ENCODE measurements at places on chromosomes 13 and 19.

- no peak for DNase-seq
Observed at GRCh38 chr13:30413842-30414241, 8.5 kb upstream of the UBE2L5 start.

GRCh38 chr19:47726467-47726866, 13.2 kb downstream of the EHD2 start:
- DNase-seq: no peak

- no peak for DNase-seq
Observed at GRCh38 chr19:55676383-55676782, 1.4 kb downstream of the EPN1 start.

GRCh38 chr13:87680298-87680697, 9.1 kb downstream of the SLITRK5 start:
- DNase-seq: no peak

- DNase-seq: no peak
Observed at GRCh38 chr13:110447058-110447511, 114.4 kb downstream of the RAB20 start.

DNA sequence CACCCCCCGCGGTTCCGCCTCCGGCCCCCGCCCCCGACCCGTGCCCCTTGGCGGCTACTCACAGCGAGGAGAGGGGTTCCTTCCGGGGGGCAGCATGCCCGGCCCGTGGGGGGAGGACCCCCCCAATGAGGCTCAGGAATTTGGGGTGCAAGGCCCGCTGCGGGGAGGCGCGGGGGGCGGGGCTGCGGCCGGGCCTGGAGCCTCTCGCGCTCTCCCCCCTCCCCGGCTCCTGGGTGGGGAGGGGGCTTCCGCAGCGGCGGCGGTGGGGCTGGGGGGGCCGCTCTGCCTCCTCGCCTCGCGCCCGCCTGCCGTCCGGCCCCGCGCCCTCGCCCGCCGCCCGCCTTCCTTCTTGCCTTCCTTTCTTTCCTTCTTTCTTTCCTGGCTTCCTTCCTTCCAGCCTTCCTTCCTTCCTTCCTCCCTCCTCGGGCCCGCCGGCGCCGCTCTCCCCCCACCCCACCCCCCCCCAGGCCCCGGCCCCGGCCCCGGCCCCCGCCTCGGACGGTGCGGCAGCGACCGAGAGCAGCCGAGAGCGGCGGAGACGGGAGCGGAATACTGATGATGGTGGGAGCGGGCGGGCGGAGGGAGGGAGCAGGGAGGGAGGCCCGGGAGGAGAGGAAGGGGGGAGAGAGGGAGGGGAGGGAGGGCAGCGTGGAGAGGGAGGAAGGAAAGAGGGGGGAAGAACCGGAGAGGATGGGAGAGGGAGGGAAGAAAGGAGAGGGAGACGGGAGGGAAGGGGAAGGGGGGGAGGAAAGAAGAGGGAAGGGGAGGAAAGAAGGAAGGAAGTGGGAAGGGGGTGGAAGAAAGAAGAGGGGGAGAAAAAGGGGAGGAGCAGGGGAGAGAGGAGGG, at the start of gene LRRC4B:
TSS of gene LRRC4B (minus strand) at position 554 of the 846 bp plus-strand sequence. CDS start 19,597 bp downstream, outside the sequence.
- no peak for DNase-seq

DNA sequence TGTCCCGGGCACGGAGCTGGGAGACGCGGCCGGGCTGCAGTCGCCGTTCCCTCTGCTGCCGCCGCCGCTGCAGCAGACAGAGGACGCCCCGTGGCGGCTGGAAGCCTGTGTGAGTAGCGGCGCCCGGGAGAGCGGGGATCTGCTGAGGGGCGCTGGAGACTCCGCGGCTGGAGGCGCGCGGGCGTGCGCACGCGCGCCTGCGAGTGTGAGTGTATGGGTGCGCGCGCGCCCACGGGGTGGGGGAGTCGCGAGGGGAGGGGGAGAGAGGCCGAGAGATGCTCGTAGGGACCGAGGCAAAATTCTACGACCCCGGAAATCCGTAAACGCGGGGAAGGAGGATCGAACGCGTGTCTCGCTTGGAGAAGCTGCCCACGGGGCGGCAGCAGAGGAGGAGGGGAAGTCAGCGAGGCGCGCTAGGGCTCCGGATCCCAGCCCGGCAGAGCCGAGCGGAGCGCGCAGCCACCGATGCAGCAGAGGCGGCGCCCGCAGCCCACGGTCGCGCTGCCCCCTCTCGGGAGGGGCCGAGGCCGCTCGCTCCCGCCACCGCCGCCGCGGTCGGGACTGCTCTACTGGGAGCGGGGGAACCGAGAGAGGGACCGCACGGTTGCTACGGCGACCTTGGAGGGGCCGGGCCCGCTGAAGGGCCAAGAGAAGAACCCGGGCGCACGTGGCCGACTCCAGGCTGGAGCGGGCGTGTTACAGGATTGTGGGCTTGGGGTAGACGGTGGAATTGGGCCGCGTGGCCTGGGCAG, at the start of gene ENOX1:
TSS of gene ENOX1 (minus strand) at position 207 of the 752 bp plus-strand sequence.
- no peak for DNase-seq

GRCh38 chr19:16516923-16517610, 20.9 kb downstream of the C19orf44 start:
- DNase-seq: no peak

DNA sequence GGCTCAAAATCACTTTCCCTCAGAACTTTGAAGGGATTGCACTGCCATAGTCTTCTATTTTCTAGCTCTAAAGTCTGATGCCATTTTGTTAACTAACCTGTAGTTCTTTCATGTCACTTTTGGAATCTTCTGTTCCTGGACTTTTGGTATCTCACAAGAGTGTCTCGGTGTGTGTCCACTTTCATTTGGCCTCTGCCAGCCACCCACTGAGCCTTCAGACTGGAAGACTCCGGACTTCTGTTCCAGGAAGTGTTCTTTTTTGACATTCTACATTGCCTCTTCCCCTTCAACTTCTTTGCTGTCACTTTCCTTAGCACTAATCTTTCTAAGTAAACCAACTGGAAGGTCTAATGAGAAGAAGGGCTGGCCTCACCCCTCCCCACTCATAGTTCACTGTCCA, 25.0 kb upstream of the LAMP1 start:
- no peak for DNase-seq

GRCh38 chr19:37907735-37908455, 887 bp downstream of the SIPA1L3 start:
- no peak for DNase-seq

- DNase-seq: no peak
Observed at GRCh38 chr13:109007946-109008345, 378.5 kb downstream of the MYO16 start.

DNA sequence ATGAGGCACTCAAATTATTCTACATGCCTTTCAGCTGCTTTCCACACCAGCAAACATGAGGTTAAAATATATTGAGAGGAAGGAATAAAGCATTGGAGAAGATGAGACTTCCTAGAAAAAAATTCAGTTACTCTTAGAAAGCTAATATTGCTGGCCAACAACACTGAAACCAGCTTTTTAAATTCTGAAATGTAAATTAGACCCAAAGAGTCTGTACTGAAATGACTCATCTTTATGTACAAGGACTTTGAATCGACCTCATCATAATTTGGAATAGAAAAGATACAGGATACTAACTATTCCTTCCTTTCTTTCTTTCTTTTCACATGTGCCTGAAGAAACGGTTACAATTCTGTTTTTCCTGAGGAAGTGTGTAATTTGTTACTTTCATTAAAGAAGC, 6.5 kb upstream of the HSPH1 start:
- no peak for DNase-seq

DNA sequence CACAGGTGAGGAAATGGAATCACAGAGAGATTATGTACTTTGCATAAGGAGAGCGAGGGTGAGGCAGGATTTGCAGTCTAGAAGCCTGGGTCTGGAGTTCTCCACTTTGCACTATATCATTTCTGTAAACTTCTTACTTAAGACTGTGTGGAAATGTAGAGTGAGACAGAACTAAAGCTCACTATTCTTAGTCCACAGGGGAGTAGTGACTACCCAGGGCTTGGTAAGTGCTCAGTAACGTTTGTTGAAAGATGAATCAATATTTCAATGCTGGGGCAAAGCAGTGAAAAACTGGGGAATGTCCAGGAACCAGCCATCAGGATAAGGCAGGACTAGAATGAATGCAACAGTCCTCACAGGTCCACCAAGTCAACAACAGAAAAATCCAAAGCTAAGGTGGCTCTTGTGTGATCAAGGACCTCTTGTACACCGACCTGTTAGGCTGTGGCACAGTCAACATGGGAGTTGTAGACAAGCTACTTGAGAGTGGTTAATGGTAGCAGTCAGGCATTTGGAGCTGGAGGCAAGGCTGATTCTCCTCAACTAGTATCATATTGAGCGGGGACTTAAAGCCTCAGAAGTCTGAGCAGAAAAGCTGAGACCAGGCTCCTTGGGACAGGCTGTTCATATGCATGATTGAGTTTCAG, 929 bp upstream of the TNFSF13B start:
- no peak for DNase-seq

DNA sequence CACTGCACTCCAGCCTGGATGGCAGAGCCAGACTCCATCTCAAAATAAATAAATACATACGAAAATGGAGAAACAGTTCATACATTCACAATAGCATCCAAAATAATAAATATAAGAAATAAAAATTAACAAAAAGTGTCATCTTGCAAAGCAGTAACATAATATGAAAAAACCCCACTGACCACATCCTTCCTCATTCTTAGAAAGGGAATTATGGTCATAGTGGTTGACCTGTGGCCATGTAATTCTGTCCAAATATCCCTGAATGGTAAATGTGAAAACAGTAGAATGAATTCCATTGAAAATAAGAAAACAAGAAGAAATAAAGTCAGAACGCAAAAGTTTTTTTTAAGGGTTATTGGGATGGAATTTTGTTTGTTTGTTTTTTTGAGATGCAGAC, 7.0 kb upstream of the CDC42EP5 start:
- DNase-seq: no peak

- DNase-seq: no peak
Observed at GRCh38 chr13:40517486-40518480, 148.7 kb downstream of the FOXO1 start.

DNA sequence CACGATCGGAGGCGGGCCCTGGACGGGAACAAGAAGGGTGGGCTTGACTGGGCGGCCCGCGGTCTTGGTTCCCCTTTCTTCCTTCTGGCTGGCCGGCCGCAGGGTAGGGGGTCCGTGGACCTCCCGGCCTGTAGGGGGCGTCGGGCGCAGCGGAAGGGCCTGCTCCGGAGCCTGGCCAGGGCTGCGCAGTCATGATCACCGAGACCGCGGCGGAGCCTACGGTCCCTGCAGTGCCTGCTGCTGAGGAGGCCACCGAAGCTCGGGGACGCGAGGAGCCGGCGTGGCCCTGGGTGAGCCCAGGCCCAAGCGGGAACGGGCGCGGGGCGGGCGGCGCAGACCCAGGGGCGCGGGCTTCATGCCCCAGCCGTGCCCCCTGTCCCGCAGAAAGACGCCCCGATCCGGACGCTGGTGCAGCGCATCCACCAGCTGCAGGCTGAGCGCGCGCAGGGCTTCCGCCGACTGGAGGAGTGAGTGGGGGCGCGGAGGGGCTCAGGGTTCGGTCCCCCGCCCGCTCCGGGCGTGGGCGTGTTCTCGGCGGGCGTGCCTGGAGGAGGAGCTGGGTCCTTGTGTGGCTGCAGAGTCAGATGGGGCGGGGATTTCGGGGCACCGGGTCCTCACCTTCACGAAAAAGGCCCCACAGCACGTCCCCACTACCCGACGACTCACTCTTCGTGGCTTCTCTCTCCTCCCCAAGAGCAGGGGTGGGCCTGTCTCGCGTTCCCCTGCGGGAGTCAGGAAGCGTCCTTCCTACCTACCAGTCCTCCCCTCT, at the start of gene REX1BD:
TSS of gene REX1BD (plus strand) at position 188 of the 769 bp plus-strand sequence. CDS start at position 192, 4 bp downstream.
- peak; percentile 80 for DNase-seq

- no peak for DNase-seq
Observed at GRCh38 chr13:98200211-98200878, 23.3 kb upstream of the RNF113B start.

- DNase-seq: no peak
Observed at GRCh38 chr19:30556230-30556711, 184.1 kb downstream of the ZNF536 start.

DNA sequence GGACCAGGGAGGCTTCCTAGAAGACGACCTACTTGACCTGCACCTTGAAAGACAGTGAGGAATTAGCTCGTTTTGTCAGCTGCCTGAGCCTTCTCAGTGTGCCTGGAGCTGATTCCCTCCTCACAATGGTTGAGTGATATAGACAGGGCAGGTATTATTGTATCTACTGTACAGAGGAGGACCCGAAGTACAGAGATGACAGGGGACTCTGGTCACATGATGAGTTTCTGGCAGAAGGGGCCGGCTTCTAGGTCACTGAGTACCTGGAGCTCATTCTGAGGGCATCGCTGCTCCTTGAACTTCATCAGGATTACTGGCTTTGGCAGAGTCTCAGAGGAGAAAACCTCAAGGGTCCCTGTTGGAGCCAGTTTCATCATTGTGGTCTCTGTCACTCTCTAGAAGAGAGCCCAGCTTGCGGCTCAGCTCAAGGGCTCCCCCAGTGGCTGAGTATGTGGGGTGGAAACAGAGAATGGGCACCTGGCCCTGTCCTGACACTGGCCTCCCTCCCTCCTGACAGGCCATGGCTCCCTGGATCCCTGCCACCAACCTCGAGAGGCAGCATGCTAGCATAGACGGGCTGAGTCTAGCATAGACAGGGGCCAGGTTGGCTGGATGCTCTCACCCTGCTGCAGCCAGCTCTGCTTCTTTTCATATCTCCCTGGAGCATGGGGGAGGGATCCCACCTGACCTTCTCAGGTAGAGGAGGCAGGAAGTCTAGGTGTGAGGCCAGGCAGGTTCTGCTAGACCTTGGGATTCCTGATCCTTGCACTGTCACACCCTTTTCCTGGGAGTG, 38.7 kb downstream of the NFIX start:
- no peak for DNase-seq

GRCh38 chr13:110089815-110090214, 217.1 kb downstream of the COL4A1 start:
- DNase-seq: no peak

DNA sequence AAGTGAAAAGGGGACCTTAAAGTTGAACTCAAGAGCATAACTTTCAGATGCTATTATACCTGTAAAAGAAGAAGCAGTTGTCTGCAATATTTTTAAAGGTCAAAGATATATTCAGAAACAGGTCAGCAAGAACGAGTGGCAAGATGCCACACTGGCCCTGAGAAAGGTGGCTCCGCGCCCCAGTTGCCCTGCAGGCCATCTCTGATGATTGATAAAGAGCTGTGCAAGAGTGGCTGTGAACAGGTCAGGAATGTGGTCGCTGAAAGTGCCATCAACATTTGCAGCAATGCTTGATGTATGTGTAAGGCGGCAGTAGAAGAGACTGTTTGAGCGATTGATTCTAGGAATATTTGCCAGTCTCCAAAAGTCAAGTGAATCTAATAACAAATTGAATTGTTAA, 664.2 kb upstream of the SLC10A2 start:
- no peak for DNase-seq

- DNase-seq: no peak
Observed at GRCh38 chr13:71021825-71022422, 845.1 kb downstream of the DACH1 start.

DNA sequence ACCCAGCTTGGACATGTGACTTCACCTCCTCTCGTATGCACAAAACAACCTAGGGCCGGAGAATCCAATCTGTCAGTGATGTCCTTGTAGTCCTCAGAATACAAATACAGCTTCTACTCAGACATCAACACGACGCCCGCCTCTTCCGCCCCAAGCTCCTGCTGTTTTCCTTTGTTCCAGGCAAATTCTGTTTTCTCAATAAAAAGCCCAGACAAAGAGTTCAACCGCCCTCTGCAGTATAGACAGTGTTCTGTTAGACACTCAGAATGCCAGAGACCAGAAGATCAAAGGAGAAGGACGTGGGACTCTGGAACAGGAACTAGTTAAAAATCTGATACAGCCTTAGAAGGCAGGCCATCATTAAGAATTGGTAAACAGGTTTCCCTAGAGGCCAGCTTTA, 42.0 kb upstream of the GGACT start:
- DNase-seq: no peak

Data from CMK (cell line).